ENCODE measurements at places on chromosomes 5 and 9.

- DNase-seq: no peak
These were observed 8.0 kb downstream of the TCF7 start for GRCh38 chr5:134122530-134122929.

DNA sequence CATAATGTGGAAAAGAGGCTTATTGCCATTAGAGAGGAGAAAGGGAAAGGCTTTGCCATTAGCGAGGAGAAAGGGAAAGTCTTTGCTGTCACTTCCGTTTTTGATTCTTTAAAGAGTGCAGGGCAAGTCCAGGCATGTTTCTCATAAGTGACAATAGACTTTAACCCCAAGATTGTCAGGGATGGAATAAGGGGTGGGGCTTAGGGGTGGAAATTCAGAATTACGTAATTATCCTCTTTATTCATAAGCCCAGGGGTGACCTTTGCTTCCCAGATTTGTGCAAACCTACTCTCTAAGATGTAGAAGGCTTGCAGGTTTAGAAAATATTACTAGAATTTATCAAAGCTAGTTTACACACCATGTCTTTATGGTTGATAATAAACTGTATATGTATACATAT, 2.3 kb upstream of the PLK2 start:
- DNase-seq: no peak

- DNase-seq: no peak
These were observed 137.9 kb upstream of the OTULINL start for GRCh38 chr5:14443671-14444093.

DNA sequence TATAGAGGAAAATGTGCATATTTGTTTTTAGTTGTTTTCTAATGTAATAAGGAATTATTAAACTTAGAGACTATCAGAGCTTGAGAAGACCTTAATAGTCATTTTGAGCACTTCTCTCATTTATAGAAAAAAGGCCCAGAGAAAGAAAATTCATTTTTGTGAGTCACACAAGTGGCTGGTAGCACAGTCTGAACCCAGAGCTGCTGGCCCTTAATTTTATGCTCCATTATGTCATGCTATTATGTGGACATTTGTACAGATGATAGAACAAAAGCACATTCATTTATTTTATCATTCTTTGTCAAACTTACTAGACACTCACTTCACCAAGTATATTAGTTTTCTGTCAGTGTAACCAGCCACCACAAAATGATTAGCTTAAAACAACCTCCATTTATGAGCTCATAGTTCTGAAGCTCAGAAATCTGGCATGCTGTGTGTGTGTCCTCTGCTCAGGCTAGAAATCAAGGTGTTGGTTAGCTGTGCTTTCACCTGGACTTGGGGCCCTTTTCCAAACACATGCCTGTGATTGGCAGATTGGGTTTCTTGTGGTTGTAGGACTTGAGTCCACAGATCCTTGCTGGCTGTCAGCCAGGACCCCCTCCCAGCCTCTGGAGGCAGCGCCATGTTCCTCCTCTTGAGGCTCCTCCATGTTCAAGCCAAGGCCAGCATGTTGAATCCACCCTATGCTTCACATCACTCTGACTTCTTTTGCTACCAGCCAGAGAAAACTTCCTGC, 188.9 kb downstream of the ARHGAP26 start:
- no peak for DNase-seq

DNA sequence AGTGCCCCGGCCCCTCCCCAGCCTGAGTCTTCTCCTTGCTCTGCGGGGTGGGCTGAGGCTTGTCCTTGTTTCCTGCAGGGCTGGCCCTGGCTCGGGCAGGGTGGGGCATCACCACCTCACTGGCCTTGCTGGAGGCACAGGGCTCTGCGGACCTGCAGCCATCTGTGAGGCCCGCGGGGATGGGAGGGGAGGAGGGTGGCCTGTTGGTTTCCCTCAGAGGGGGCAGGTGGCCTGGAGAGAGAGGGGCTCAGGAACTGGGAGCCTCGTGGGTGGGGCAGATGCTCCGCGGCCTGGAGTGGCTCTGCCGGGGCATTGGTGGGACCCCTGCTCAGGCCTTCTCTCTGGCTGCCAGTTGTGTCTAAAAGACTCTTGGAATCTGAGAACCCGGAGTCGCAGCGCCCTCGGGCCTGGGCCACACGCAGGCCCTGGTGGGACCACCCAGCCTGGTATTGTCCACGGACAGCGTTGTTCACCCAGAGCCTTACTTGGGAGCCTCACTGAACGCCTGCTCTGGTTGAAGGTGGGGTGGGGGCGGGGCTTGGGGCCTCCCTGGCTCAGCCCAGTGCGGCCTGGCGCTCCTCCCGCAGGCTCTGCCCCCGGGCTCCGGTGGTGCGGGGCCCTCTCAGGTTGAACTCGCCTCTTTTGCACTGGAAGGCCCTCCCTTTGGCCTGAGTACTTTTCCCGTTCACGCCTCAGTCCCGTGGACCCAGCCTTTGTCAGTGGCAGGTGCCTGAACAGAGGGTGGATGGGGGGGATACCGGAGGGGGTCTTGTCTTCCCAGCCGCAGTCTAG, 111.3 kb downstream of the RXRA start:
- no peak for DNase-seq

GRCh38 chr9:130995086-130996011, 13.6 kb upstream of the LAMC3 start:
- DNase-seq: no peak

Data from left hindlimb (tissue), 1 donor.